SK-N-SH (cell line): ENCODE measurements at places on chromosomes 5 and 9.

GRCh38 chr9:109193974-109194556 is 27.0 kb upstream of the FRRS1L start:
- no peak for DNase-seq

- DNase-seq: peak; percentile 41
Measured at GRCh38 chr9:85401998-85402397, 339.8 kb downstream of the AGTPBP1 start.

DNA sequence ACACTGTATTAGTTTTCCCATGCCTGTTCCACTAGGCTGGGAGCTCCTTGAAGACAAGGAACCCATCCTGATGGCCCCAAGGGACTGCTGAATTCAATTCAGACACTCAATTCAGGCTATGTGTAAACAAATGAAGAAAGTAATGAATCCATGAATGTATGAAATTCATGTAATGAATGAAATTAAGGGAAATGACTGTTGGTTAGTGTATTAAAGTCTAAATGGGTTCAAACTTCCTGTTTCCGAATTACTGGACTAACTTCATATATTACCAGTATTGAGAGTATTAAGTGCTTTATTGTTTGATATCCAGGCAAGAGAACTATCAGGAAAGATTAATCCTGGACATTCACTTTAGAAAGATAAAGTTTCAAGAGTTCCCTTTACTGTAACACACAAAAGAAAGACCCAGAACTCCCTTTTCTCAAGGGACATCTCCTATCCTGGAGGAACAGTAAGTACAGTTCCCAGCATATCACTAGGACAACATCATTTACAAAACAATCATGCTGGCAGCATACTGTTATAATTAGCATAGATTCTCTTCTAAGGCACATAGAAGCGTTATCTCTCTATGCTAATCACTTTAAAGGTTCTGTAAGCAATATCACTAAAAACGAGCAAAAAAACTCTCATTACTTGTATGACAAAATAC is 28.5 kb upstream of the IFNK start:
- no peak for DNase-seq

DNA sequence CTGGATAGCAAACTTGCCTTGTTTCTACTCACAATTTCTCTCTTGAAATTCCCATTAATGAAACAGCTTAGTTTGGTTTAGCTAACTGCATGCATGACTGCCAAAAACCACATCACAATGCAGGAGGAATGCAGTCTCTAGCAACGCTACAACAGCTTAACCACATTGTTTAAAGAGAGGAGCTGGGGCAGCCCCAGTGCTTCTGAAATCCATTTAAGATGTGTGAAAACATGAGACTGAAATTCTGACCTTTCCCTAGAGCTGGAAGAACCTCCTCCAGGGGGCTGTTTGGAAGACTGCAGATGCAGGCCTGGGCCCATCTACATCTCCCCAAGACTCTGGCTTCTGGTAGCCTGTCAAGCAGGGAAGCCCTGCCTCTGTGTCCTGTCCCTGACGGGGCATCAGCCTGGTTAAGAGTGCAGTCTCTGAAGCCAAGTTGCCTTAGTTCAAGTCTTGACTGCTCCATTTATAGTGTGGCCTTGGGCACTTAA is 157.1 kb downstream of the ZNF462 start:
- no peak for DNase-seq

GRCh38 chr9:81335879-81336421 is 353.4 kb downstream of the TLE1 start:
- no peak for DNase-seq

DNA sequence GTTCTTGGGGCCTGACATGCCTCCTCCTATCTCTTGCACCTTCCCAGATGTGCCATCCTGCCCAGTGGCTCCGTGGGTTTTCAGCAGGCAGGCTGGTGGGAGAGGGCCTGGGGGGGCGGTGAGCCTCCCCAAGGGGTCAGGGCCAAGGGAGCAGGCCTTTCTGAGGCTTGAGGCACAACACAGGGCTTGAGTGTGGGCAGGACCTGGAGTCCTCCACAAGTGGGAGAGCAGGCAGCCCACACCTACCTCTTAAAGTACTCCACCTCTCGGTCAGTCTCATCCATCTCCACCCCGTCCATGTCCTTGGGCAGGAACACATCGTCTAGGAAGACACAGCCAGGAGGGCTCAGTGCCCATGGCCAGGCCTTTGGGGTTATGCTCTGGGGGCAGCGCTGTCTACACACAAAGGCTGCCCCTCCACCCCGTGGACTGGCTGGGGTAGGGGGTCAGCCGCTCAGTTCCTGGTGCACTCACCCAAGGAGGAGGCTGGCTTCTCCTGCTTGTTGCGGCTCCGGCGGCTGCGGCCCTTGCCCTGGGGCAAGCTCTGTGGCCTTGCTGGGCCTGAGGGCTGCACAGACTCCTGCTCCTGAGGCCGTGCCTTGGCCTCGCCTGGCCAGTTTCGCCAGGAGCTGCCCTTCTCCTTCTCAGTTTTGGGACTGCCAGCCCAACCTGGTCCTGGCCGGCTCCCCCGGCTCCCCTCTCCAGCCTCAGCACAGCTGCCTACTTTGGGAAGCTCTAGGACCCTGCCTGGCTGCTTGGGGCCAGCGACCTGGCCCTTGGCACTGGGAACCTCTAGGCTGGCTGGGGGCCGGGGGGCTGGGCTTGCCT is 7.2 kb upstream of the DDX41 start:
- DNase-seq: no peak

DNA sequence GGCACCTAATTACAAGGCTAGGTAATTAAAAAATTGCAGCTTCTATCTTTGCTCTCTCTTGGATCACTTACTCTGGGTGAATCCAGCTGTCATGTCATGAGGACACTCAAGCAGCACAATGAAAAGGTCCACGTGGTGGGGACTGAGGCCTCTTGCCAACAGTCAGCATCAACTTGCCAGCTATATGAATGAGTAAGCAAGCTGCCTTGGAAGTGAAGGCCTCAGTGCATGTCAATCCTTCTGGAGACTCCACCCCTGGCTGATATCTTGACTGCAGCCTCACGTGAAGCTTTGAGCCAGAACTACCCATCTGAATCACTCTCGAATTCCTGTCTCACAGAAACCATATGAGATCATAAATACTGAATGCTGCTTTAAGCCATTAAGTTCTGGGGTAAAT is 140.5 kb downstream of the SNX18 start:
- no peak for DNase-seq

- DNase-seq: no peak
Measured at GRCh38 chr9:110543631-110544051, 35.9 kb downstream of the SVEP1 start.

DNA sequence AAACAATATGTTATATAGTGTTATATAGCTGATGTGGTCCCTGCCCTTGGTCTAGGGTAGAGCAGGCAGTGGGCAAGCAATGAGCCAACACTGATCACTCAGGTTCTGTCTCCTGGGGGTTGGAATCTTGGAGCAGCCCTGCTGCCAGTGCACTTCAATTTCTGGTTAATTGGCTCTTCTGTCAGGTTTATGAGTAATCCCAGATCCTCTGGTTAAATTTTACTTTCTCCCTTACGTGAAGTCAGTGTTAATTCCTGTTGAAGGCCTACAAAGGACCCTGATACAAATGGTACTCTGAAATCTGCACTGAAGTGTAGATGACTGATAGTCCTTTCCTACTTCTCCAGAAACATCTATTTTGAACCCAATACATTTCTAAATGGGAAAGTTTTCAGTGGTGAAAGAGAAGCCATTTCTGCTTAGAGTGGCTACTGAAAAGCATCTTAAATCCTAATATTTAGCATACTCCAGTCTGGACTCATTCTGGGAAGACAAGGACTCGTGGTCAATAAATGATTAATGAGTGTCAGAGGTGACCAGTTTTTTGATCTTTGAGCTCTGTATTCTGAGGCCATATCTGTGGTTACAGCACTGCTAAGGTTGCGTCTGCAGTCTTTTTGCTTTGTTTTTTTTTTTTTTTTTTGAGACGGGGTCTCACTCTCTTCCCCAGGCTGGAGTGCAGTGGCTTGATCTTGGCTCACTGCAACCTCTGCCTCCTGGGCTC is 442.4 kb downstream of the KIF4B start:
- no peak for DNase-seq

GRCh38 chr5:176780176-176781053 is 29.9 kb upstream of the UNC5A start:
- no peak for DNase-seq
